ENCODE measurements at places on chromosomes 5 and 9.

DNA sequence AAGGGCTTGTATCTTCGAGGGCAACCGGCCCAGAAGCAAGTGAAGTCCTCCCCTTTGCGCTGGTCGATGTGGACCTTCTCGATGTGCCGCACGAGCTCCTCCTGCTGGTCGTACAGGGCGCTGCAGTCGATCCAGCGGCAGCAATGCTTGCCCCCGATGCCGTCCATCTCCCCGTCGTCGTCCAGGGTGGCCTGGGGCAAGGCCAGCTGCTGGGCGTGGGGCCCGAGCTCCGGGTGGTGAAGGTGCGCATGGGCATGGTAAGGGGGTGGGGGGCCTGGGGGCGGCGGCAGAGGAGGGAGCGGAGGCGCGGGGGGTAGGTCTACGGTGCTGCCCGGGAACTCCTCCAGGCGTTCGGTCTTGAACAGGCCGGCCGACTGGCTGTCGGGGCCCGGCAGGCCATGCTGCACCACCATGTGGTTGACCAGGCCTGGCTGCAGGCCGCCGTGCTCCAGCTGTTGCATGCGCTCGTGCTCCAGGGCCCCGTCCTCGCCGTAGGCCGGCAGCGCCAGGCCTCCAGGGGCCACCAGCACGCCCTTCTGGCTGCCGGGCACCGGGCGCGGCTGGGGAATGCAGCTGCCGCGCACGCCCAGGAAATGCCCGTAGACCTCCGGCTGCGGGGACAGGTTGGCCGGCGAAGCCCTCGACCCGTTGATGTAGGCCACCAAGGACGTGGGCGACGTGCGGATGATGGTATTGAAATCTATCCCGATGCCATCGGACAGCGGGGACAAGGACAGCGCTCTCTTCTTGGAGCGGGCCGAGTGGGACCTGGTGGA, 181.8 kb downstream of the GLIS3 start:
- peak; percentile 78 for DNase-seq

DNA sequence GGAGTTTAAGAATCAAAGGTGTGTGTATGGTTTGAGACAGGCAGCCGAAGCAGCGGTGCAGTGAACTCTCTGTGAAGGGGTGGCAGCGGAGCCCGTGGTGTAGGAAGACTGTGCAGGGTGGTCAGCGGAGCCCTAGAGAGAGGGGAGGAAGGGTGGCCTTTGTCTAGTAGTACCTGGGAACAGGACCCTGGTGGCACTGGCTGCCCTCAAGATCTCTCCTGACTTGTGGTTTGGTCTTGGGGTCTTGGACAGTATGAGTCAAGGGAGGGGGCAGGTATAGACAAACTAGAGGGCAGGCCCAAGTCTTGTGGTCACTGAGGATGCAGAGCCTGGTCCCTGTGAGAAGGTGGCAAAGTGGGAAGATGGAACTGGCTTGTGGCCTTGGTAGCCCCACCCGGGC, 7.1 kb upstream of the NKX2-5 start:
- no peak for DNase-seq

DNA sequence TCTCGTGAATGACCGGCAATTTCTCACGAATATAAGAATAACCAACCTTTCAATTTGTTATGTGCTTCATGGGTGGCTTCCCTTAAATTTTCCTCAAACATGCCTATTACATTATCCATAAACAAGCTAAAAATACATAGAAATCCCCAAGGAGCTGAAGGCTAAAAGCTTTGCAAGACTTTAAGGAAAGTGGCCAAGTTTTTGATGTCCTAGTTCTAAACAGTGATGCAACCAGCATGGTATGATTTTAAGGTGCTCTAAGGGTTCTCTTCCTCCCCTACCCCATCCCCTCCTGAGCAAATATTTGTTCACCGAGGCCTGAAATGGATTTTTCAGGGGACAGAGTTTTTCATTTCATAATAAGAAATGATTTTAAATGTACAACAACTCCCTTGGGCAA, 79.8 kb downstream of the RGS7BP start:
- DNase-seq: no peak

- no peak for DNase-seq
These were observed 14.9 kb downstream of the DAB2IP start for GRCh38 chr9:121666294-121666693.

DNA sequence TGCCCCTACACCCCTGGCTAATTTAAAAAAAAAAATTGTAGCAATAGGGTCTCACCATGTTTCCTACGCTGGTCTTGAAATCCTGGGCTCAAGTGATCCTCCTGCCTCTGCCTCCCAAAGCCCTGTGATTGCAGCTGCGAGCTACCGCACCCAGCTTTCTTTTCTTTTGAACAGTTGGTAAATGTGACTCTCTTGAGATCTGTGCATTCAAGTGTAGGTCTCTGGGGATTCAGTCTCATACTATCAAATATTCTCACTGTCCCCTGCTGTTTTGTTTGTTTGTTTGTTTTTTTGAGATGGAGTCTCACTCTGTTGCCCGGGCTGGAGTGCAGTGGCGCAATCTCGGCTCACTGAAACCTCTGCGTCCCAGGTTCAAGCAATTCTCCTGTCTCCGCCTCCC, 42.3 kb upstream of the CXXC5 start:
- DNase-seq: peak; percentile 15

DNA sequence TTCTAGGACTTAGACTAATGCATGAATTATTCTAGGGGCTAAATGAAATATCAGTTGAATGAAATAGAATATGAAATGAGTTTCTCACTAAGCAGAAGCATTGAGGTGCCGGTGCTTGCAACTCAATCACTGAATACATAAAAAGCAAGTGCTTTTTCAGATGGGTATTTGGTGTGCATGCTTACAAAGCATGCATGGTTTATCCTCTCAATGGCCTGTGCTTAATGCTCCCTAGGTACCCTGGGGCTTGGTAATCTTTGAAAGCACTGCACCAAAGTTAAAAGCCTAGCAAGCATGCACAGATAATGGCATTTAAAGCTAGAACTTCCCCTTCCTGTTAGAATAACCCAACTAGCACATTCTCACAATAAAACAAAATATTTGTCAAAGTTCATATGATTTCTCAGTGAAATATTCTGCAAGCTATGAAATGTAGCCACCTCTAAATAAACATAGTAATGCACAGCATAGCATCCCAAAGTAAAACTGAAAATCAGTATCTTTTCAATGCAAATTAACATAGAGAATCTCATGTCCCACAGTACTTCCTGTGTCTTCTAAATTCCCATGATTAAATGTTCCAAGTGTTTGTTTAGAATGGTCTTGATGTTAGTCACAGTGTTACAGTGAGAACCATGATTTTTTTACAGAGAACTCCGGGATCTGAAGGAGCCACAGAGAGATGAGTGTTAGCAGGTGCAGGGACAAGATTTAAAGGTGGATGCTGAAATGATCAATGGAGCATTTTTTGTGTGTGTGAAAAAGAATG, 143.4 kb upstream of the CDH6 start:
- DNase-seq: no peak

Data from D341Med (cell line).